ENCODE measurements at places on chromosomes 1 and 21.

GRCh38 chr1:39540504-39541031 is 36.0 kb downstream of the PABPC4 start:
- no peak for DNase-seq

- no peak for DNase-seq
Measured at GRCh38 chr1:225461533-225462428, 33.9 kb upstream of the LBR start.

- peak; percentile 29 for DNase-seq
Measured at GRCh38 chr1:100834777-100835660, 59.6 kb downstream of the EXTL2 start.

DNA sequence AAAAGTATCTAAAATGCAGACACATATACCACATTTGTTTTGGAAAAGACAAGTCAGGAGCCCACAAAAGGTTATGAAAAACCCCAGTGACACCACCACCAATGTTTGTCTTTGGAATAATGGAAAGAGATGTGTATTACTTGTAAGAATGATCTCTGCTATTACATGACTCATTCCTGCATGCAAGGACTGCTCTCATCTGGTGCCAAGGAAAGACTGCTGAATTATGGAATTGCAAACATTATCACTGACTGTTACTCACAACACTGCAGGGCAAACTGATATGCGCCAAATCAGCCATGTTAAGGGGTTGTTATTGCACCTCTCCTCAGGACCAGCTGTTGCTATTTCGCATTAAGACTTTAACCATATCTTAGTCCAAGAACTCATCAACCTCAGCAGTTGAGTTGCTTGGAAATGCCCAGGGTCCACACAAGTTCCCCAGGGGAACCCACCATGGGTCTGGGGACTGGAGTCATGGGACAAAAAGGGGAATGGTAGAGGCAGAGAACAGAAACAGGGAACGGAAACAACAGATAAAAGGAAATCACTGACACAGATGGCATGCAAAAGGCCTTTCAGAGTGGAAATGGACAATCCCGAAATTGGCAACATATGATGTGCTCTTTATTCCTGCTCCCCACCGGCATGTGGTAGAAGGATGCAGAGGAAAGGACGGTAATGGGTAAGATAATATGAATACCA is 34.4 kb downstream of the CAPZB start:
- DNase-seq = peak; percentile 37

DNA sequence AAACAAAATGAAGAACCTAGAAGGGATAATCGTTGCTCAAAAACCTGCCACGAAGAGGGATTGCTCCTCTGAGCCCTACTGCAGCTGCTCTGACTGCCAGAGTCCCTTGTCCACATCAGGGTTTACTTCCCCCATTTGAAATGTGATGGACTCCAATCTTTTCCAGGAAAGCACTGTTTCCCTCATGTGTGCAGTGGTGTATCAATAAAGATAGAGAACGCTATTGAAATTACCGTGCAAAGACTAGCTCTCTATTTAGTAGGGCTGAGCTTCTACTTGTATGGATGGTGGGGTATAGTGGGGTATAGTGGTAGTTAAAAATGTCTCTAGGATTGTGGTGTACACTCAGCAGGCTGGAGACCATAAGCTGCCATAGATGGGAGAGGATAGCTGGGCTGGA is 3.7 kb downstream of the TMCO2 start:
- DNase-seq = no peak

DNA sequence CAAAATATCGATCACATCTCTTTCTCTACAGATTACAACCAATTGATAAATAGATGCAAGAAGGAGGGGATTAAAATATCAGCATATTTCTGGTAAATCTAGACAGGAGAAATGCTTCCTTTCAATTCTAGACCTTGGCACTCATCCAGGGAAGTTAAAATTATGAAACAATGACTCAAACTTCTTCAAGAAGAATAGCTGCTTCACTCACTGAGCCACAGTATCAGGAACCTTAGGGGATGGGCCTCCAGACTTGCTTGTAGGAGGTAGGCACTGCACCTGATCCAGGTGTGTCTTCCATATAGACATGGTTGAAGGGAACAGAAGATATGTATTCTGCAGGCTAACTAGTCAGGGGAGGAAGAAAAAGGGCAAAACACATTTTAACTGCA is 9.8 kb downstream of the SLAMF7 start:
- no peak for DNase-seq

DNA sequence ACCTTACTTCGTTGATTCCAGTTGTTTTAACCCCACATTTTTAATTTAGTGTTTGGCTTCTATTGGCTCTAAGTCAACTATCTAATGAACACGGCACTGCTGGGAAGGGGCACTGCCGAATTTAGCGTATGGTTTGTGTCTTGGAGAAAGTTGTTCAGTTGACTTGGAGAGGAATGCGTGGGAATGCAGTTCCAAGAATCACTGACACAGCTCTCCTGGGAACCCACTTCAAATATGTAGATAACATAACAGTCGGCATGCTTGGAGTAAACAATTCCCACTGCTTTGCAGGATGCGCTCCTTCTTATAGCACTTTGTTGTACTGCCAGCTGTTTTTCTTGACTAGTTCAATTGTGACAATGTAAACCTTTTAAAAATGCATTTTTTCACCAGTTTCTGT is 104.3 kb downstream of the RYR2 start:
- DNase-seq = no peak

GRCh38 chr1:81407000-81407821 is 393.5 kb upstream of the ADGRL2 start:
- DNase-seq = no peak

DNA sequence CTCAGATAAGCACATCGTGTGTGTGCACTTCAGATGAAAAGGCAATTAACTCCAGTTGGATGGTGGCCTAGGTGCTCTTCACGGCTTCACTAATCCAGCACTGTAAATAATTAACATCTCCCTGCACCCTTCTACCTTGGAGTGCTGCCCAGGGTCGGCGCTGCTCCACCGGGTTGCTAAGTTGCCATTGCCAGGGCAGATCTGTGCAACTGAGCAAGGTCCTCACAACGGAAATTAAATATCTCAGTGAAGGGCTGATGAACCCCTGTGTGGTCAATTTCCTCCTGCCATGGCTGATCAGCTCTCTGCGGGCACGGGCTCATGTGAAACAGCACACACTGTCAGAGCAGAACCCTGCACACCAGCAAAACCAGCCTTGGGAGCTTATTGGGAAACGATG is 63.2 kb downstream of the SYDE2 start:
- no peak for DNase-seq

DNA sequence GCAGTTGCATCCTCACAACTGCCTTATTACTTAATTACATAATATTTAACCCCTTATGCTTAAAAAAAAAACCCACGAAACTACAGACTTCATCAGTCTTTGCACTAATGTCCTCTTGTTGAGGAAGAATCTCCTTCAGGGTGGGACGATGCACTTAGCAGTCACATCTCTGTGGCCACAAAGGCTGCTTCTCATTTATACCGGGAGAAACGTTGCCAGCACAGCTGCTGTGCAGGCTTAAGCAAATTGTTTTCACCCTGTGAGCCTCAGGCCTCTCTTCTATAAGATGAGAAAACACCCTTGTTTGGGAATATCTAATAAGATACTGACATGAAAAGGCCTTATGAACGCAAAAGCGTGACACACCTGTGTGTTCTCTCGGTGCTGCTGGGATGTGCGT is 2.9 kb upstream of the OBSCN start:
- no peak for DNase-seq

DNA sequence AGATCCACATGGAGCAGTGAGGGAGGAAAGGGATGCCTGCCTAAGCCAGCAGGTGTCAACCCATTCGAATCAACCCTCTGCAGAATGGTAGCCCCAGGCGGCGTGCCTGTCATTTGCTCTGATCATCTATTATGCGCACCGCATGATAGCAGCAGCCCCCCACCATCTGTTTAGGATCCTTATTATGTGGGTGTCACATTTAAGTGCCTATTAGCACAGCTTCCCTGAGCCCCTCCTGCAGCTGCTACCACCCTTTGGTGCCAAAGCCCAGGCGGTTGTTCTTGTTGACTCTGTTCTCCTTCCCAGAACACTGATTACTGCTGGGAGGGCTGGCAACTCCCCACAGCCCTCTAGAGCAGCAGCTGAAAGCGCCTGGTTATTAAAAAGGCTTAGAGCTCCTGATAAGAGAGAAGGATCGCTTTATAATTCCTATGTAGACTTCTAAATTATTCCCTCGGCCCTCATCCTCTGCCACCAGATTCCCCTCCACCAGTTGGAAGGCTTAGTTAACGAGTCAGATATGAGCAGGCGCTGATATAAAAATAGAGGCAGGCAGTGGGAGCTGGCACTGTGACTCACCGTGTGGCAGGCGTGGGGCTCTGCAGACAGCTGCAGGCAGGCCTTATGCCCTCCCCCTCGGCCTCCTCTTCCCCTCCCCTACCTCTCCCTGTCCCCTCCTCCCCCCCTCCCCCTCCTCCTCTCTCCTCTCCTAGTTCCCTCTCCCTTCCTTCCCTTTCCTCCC is 23.0 kb downstream of the ACTA1 start:
- no peak for DNase-seq

- peak; percentile 51 for DNase-seq
Measured at GRCh38 chr1:236868625-236869467, 73.8 kb downstream of the MTR start.

- no peak for DNase-seq
Measured at GRCh38 chr1:150596095-150596892, 16.9 kb upstream of the MCL1 start.

- DNase-seq = no peak
Measured at GRCh38 chr1:158017800-158018595, 24.6 kb downstream of the KIRREL1 start.

GRCh38 chr1:217425422-217425821 is 205.5 kb downstream of the GPATCH2 start:
- no peak for DNase-seq

- no peak for DNase-seq
Measured at GRCh38 chr21:16192902-16193301, 463.1 kb downstream of the USP25 start.

- DNase-seq = no peak
Measured at GRCh38 chr1:205343431-205344065, 13.2 kb downstream of the KLHDC8A start.

GRCh38 chr1:80624682-80625081 is 1176.1 kb upstream of the ADGRL2 start:
- no peak for DNase-seq

DNA sequence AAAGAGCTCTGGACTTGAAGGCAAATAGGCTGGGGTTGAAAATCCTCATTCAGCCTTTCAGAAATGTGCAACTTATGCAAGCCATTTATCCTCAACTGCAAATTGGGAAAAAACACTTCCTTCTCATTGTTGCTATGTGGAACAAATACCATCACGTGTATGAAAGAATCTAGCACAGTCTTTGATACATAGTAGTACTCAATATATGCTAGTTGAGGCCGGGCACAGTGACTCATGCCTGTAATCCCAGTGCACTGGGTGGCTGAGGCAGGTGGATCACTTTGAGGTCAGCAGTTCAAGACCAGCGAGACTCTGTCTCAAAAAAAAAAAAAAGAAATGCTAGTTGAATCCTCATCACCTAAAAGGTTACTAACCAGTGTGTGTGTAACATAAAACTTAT is 8.2 kb downstream of the PI4KB start:
- no peak for DNase-seq

- DNase-seq = no peak
Measured at GRCh38 chr1:63915121-63915520, 141.3 kb downstream of the ROR1 start.

DNA sequence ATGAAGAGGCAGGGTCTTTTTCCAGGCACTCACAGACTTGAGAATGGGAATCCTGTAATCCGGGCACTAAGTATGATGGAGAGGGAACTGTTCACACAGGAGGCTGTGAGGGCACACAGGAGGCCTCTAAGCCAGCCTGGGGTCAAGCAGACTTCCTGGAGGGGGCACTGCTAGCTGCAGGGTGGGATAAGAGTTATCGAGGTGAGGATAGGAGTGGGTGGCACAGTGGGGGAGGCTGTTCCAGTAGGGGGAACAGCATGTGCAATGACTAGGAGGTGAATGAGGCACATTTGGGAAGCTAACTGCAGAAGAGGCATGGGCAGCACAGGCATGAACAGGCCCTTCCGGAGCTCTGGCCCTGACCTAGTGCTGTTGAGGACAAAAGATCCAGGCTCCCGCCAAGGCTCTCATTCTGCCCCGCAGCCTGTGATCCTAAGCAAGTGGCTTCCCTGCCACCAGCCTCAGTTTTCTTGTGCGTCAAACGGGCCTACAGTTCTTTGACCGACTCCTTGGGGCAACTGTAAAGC is 216.7 kb downstream of the TRABD2B start:
- DNase-seq = no peak

GRCh38 chr1:9289090-9289534 is 3.6 kb upstream of the SPSB1 start:
- peak; percentile 77 for DNase-seq

DNA sequence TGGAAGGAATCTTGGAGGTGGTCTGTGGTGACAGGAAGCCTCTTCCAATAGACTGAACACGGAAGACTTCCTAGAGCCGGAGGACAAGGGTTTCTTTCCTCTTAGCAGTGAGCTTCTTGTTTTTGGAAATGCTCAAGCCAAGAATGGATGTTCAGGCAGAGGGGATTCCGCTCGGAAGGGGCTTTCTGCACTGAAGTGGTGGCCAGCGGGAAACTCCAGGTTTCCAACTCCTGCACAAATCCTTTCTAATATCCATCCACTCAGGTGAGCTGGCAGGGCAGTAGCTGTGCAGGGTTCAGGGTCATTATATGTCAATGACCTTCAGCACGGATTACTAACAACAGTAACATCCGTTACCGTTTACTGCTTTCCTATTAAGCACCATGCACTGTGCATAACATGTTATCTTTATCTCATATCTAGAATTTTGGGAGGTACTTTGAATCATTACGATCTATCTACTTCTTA is 573 bp upstream of the CPT2 start:
- no peak for DNase-seq

DNA sequence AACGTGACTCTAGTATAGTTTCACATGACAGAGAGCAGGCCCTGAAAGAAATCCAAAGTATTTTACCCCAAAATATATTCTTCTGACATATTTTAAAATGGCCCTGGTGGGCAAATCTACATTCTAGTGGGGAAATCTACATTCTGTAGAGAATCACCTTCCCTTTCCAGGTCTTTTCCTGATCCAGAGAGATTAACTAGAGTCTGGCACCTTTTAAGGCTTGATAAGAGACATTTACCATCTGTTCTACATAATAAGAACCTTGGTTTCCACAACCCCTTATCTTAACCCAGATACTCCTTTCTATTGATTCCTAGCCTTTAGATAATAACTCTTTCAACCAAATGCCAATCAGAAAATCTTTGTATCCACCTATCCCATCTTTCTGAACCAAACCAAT is 17.0 kb upstream of the L1TD1 start:
- no peak for DNase-seq

DNA sequence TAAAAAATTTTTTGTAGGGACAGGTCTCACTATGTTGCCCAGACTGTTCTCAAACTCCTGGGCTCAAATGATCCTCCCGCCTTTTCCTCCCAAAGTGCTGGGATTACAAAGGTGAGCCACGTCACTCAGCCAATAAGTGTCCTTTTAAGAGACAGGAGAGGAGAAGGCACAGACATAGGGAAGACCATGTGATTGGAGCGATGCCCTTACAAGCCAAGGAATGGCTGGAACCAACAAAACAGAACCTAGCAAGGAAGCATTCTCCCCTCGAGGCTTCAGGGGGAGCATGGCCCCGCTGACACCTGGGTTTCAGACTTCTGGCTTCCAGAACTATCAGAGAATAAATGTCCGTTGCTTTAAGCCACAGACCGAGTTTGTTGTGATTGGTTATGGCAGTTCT is 37.0 kb downstream of the NDUFS5 start:
- DNase-seq = no peak

All from HCT116 (cell line).